Activated naive CD8-positive, alpha-beta T cell treated with anti-CD3 and anti-CD28 coated beads, Interleukin-2, amount 50 U/mL, for 24 hours (primary cell): ENCODE measurements at places on chromosomes 12 and 14.

DNA sequence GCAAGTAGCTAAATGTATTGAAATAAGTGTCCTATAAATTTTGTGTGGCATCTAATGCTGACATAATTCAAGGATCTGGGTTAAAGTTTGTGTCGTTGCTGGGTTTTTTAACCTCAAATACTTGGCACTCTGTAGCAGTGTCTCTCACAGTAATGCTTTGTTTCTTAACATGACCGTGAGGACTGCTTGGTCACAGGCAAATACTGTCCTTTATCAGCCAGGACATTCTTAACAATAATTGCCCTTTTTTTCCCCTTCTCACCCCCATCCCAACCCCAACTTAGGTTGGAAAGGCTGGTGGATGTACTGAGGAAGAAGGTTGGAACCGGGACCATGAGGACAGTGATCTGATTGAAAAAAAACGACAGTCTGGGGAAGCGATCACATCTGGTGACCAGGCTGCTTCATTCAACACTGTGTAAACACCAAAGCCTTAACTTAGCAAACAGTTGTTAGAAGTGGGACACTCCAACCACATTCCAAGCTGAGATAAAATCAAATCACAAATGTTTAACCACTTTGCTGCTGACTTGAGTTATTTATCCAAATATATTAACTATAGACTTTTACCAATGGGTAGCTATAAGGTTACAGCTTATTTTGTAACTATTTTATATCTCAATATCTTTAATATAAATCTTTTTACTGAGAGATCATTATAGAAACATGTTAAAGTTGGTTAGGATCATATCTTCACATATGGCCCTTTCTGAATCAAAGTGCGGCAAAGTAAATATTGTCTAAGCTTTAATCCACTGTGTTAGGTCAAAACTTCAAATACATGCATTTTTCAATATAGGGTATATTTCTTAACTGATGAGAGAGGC is 48.2 kb downstream of the FOXA1 start:
- DNase-seq: no peak

DNA sequence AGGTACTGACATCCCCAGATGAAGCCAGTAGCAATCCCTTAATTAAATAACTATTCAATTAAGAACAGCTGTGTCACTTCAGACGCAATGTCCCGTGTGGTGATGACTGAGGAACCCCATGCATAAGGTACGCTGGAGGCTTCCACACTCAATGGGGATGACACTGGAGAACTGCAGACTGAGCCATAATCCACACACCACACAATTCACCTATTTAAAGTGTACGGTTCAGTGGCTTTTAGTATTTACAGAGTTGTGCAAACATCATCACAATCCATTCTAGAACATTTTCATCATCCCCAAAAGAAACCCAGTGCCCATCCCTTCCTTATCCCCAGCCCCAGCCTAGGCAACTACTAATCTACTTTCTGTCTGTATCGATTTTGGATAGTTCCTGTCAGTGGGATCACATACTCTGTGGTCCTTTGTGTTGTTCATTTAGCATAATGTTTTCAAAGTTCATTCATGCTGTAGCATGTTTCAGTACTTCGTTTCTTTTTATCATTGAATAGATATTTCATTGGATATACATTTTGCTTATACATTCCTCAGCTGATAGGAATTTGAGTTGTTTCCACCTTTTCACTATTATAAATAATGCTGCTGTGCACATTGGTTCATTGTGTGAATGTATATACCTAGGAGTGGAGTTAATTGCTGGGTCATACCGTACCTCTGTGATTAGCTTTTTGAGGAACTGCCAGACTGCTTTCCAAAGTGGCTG is 61.1 kb downstream of the NINJ2 start:
- no peak for DNase-seq

GRCh38 chr14:95936041-95936440 is 59.4 kb downstream of the TUNAR start:
- no peak for DNase-seq

GRCh38 chr14:79466938-79467527 is 744.3 kb downstream of the DIO2 start:
- no peak for DNase-seq
